ENCODE measurements at places on chromosomes 2 and 18.
A peak's percentile ranks its signal among the peaks of the same experiment; 100 is the strongest.

DNA sequence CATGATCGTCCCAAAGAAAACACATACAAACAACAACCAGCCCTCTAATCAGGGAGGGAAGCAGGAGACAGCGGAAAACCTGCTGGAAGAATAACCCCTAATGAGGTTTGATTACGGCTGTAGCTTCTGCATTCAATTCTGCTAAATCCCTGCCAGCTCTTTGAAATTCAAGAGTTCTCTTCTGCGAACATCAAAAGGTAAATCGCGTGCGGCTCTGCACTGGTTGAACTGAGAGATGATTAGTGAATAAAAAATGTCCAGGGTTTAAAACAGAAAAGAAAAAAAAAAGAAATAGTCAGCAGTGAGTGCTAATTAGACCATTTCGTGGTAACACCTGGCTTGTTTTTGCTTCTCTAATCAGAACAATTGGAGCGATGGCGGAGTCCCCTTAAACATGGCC, 153.0 kb upstream of the CAPN13 start:
- no peak for DNase-seq

DNA sequence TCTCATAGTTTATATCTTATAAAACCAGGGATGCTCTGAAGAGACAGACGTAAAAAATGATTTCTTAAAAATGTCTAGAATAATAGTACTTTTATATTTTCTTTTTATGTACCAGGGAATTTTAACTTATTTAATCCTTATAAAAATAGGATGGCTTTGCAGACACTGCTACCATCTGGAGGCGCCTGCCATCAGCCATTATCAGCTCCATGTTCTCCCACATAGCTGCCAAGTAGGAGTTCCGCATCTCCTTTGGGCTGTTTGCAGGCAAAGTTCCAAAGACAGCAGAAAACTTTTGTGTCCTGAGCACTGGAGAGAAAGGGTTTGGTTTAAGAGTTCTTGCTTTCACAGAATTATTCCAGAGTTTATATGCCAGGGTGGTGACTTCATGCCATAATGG, 69.2 kb downstream of the MTX2 start:
- no peak for DNase-seq

DNA sequence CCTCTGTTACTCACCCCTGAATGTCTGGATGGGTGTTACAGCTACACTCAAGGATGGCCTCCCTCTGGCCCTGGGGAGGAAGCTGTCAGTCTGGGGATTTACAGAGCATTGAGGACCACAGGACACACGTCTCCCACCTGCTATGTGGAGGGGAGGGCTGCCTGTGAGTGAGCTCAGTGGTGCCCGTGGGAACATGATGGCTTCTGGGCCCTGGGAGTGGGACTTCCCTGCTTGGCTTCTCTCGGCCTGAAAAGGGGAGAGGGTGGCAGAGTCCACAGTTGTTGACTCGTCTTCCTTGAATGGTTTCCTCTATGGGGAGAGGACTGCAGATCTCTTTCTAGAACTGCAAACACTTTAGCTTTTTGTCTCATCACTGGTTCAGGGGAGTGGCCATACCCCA, 79.1 kb downstream of the SH3BP4 start:
- no peak for DNase-seq

DNA sequence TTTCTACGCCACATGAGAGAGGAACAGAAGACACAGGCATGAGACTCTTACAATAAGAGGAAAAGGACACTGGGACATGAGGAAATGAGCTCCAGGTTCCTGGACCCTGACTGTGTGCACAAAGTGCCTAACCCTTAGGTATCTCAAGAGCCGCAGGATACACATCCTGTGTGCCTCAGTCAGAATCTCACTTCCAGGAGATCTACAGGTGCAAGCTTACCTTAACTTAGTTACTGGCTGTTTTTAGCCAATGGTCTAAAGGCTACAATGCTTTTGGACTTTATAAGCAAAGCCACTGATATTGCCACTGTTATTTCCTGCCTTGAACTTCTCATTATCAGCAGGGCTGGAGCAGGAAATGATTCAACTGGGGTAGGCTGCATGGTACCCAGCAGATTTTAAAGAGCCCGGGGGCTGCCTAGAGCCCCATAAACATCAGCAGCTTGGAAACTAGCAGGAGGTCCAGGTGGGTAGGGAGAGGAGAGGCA, 254.4 kb downstream of the ZNF521 start:
- DNase-seq, result no peak

DNA sequence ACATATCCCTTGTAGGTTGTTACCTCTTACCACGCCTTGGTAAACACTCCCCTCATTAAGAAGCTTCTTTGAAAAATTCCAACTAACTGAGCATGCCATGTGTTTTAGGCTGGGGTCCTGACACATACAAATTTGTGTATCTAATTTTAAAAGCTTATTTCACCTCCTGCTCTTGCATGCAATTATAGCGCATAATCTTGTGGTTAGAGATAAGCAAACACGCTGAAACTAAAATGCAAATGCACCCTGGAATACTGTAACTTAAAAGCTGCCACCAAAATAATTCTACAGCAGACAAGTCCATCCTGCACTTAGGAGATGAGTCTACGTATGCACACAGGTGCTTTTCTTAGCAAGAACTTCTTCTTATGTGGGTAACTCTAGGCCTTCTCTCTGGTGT, 990.2 kb downstream of the TSN start:
- no peak for DNase-seq

- peak; percentile 41 for DNase-seq
These were observed 2.0 kb downstream of the SP9 start for GRCh38 chr2:174336501-174337336.

GRCh38 chr2:161241894-161242293, 66.3 kb upstream of the PSMD14 start:
- DNase-seq, result no peak

GRCh38 chr2:143160732-143161707, 31.8 kb downstream of the ARHGAP15 start:
- DNase-seq, result no peak

- DNase-seq, result no peak
These were observed 136.5 kb upstream of the FN1 start for GRCh38 chr2:215572341-215572848.

DNA sequence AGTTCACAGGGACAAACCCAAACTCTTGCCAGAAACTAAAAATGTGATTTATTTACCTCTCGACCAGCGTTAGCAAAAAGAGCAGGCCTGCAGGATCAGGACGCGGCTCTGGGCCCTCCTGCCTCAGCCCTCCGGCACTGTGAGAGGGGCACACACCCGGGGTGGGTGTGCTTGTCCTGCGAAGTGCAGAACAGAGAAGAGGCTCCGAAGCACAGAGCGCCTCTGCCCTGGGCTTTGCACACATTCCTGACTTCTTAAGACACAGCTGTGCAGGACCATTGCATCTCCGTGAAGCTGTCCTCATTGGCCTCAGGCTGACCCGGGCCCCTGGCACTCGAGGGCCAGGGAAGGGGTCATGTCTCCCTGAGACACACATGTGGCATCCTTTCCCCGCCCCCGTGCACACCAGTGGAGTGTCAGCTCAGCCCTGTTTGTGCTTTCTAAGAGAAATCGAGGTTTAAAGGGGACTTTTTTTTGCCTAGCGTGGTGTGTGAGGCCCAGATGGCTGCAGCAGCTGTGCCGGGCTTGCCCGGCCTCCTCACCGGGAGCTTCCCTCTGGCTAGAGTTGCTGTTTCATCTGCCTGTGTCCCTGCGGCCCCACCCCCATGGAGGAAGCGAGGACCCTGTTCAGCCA, 9.9 kb upstream of the NFATC1 start:
- no peak for DNase-seq

DNA sequence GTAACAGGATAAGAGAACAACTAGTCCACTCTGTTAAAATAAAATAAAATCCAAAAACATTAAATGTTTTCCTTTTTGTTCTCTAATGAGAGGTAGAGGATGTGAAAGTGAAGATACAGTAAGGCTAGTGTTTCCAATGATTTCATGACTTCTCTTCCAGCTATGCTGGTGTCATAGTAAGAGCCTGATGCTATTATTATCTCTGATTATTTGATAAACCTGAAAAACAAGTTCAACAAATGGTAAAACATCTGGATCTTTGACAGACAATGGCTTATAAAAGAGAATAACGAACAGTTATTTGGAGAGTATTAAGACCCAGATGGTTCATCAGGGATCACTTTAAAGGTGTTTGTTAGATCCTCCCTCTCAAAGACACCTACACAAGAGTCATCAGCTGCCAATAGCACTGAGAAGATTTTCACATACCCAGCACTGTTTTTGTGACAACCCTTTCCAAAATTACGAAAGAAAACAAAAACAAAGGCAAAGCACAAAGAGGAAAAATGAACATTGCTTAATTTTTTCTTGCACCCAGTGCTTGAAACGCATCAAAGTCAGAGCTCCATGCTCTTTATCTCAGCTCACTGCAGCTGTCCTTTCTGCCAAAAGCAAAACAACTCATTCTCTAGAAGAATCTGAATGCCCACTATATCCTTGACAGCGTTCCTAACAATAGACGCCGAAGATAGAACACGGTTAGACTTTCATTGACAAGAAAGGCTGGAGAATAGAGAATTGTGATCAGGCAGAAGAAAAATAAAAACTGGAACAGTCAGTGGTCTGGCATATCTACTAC, 168.6 kb downstream of the SLC8A1 start:
- no peak for DNase-seq

- DNase-seq, result no peak
These were observed 243.8 kb upstream of the CHST9 start for GRCh38 chr18:27428716-27429475.

GRCh38 chr2:160635488-160635887, 141.9 kb upstream of the RBMS1 start:
- no peak for DNase-seq

DNA sequence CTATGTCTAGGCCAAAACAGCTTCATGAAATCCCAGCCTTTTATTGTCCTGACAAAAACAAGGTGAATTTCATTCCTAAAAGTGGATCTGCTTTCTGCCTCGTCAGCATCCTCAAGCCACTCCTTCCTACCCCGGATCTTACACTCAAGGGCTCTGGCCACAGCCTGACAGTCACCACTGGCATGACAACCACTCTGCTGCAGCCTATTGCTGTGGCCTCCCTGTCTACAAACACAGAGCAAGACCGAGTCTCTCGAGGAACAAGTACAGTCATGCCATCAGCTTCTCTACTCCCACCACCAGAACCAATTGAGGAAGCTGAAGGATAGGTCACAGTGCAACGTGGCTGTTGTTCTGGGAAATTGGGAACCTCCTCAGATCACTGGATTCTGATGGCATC, 106.1 kb downstream of the ICA1L start:
- no peak for DNase-seq

GRCh38 chr2:180219491-180219890, 212.4 kb upstream of the CWC22 start:
- DNase-seq, result no peak

DNA sequence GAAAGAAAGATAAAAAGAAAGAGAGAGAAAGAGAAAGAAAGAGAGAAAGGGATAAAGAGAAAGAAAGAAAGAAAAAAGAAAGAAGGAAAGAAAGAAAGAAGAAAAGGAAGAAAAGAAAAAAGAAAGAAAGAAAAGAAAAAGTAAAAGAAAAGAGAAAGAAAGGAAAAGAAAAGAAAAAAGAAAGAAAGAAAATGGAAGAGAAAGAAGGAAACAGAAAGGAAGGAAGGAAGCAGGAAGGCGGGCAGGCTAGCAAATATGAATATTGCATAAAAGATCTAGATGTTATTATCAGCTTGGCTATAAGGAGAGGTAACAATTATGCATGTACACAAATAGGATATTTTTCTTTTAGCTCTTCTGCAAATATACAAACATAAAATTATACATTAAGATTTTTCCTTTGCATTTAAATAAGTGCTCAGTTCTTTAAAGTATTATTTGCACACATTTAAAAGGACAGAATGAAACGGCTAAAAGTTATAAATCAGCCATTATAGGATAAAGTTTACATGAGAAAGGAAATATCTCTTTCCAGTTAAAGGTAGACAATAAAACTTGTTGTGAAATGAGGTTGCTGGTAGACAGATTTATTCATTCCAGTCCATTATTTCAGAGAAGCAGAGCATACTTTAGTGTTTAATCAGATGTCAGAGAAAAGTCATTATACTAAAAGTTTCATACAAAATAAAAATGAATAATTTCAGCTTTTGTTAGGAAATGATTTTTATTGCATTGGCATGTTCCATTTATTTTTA, 511.4 kb downstream of the KCNJ3 start:
- no peak for DNase-seq

GRCh38 chr2:125526093-125526492, 1129.9 kb upstream of the GYPC start:
- DNase-seq, result no peak

GRCh38 chr2:95043300-95044093, 18.0 kb downstream of the MAL start:
- no peak for DNase-seq

DNA sequence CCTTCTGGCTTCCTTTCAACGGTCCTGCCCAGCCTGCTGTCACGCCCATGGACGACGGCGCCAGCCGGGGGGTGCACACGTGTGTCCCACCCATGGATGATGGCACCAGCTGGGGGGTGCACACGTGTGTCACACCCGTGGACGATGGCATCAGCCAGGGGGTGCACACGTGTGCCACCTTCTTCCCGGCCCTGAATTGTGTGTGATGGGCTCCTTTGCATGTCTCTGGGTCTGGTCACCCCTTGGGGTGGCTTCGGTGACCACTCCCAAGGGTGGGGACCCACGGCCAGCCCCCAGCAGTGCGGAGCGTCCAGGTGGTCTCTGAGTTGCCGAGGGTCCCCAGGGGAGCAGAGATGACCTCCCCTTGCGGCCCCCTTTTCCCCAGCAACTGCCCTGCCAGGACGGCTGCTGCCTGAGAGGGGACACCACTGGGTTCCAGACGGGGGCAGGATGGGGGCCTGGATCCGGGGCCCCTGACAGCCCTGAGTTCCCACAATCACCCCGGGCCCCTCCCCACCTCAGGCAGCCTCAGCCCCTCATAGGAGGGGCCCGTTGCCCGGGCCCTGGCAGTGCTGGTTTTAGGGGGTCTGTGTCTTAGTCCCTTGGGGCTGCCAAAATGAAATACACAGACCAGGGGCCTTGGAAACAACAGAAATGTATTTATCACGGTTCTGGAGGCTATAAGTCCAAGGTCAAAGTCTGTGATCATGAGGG, 9.4 kb downstream of the NEU4 start:
- DNase-seq, result no peak

DNA sequence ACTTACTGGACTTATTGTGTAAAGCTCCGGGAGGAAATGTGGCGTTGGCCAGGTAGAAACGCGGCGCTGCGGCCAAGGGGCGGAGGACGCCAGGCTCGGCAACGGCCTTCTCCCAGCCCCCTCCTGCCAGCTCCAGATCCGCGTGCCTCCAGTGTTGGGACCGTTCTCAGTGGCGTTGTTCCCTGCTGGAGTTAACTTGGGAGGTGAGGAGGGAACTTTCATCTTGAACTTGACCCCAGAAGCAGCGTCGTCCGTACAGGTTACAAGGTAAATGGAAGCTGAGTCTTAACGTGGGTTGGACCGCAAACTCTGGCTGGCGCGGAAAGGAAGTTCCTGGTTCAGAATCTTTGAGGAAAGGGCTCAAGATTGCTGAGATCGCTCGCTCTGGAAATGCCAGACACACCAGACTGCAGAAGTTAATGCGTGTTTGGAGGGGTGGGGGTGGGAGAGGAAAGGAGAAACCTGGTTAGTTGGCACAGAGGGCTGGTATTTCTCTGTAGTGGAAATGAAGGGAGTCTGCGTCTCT, 1.3 kb downstream of the TANC1 start:
- no peak for DNase-seq

- DNase-seq, result no peak
These were observed 129.8 kb downstream of the MYO3B start for GRCh38 chr2:170307555-170308351.

All from stimulated activated CD4-positive, alpha-beta T cell treated with anti-CD3 and anti-CD28 coated beads, Interleukin-1b, Interleukin-23, amount 100 ng/mL, for 4 hours (primary cell).